ENCODE measurements at places on chromosomes 7 and 10.
A peak's percentile ranks its signal among the peaks of the same experiment; 100 is the strongest.

DNA sequence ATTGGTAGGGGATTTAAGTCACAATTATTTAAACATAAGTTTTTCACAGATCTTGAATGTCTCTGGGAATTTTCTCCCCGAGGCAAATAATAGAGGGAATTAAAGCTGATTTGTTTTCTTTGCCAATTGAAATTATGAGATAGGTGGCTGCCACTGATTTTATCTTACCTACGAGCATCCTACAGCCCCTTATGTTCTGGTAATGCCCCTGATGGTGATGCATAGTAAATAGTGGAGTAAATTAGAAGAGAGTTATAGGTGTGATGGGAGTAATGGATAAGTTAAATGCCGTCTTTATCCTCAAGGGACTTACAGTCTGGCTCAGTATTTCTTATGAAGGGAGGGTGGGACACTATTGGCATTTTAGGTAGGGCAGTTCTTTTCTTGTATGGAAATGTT lies 58.1 kb downstream of the HDAC9 start:
- no peak for DNase-seq

- DNase-seq = no peak
Observed at GRCh38 chr10:73207883-73208282, 39.2 kb downstream of the DNAJC9 start.

- no peak for DNase-seq
Observed at GRCh38 chr10:71368643-71369042, 28.1 kb upstream of the CDH23 start.

DNA sequence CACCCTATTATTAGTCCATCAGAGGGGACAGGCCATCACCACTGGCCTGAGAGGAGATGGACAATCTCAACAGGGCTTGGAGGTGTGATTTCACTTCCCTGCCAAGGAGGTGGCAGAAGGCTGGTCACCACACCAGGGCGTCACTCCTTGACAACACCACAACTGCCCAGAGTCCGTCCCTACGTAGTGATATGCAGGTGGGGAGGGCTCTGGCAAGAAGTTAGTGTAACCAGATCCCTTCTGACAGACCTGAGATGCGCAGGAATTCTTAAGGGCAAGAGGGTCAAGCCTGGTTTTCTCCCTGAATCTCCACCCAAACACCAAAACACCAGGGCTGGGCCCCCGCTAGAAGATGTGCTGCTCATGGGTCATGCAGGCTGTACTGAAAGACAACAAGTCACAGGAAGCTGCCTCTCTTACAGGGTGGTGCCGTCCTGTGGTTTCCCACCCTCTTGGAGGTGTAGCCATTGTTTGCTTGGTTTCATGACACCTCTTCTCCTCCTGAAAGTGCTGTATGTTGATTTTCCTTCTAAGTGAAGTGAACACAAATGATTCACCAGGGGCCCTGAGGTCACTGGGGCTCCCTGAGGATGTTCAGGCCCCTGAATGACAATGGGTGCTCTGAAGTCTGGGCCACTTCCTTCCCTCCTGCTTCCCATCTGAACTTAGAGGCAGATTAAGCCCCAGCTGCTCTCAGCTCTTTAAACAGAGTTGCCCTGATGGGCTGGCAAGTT lies 27.1 kb downstream of the ATXN7L1 start:
- peak; percentile 38 for DNase-seq

DNA sequence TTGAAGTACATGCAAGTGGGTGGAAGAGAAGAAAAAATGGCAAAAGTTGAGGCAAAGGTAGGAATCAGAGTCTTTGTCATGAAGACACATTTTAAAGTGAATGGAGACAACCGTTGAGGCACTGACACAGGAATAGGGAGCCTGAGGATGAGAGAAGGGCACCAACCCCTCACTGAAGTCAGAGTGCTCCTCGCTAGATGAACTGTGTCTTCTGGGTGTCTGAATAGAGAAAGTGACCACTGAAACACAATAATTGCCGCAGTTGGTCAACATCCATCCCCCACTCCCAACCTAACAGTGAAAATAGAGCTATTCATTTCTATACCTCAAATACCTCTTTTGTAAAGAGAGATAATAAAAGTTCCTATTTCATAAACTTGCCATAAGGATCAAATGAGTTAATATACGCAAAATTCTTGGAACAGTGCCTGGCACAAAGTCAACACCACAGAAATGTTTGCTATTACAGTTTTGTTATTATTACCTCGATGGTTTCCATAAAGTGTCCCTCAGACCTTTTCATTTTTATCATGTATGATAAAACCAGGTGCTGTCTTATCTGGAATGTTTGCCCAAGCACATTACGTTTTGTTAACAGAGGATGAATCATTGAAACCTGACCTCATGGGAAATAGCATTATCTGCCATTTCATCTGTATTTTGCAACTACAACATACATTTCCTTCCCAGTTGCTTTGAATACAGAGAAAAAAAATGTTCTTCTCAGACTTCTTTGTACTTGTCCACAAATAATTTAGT lies 61.8 kb upstream of the SP4 start:
- DNase-seq = no peak

DNA sequence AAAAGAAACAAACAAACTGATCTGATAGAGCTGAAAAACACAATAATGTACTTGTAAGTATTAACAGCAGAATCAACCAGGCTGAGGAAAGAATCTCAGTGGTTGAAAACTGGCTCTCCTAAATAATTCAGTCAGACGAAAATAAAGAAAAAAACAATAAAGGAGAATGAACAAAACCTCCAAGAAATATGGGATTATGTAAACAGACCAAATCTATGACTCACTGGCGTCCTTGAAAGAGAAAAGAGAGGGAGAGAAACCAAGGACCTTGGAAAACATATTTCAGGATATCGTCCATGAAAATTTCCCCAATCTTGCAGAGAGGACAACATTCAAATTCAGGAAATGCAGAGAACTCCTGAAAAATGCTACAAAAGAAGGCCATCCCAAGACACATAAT lies 62.9 kb downstream of the FBXL13 start:
- DNase-seq = no peak

DNA sequence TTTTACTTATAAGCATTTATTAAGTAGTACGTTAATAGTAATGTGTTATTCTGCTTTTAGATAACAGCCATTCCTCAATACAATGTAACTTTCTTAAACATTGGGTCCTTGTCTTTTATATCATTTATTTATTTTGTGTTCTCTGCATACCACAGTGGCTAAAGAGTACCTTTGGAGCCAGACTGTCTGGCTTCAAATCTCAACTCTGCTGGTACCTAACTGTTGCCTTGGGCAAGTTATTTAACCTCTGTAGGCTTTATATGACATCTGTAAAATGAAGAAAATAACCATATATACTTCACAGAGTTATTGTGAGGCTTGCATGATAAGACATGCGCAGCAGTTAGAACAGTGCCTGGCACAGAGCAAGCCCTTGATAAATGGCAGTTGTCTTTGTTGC lies 397.6 kb downstream of the MDFIC start:
- no peak for DNase-seq

- no peak for DNase-seq
Observed at GRCh38 chr7:80159802-80160201, 25.2 kb downstream of the GNAI1 start.

DNA sequence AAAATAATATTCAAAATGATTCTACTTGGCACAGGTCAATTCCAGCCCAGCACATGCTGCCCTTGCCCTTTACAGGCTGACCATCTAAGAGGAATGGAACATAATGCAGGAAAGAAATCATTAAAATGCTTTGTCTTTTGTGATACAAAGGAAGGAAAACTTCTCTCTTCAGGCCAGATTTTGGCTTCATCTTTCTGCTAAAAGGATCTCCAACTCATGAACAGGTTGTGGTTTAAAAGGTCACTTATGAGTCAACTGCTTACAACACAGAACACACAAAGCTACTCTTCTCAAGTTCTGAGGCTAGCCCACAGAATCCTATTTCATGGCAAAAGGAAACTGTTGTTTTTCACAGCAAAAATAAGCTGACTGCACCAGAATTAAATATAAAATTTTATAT lies 197.1 kb downstream of the DOCK4 start:
- no peak for DNase-seq

GRCh38 chr10:88113232-88113631 lies 249.8 kb downstream of the PTEN start:
- no peak for DNase-seq

- DNase-seq = no peak
Observed at GRCh38 chr7:106285855-106286492, 1.2 kb upstream of the NAMPT start.

DNA sequence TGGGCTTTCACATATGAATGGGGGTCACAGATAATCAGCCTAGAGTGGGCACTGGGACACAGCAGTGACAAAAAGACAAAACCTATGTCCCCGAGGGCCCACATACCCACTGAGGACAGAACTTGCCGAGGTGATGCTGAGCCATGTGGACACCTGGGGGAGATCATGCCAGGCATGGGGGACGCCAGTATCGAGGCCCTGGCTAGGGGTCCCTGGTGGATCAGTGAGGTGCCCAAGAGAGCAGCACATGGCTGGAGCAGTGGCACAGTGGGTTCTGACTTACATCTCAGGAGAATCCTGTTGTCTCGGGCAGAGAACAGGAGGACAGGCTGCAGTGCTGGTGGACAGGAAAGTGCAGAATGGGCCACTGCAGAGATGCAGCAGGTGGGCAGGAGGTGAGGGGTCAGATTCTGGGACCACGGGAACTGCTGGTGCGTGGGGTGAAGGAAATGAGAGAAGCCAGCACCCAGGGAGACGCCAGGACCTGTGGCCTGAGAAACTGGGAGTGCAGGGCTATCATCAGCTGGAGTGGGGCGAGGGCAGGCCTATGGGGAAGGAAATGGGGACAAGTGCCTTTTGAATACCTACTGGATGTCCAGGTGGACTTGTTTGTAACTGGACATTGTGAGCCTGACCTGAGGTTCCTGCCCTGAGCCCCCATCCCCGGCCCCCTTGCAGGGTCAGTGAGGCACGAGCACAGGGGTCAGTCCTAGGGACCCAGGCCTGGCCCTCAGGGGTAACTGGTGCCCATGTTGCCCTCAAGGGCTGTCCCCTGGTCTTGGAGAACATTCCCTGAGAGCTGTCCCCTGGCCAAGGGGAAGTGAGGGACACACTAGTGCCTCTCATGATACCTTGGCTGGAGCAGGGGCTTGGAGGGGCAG lies 91.2 kb upstream of the RET start:
- no peak for DNase-seq

GRCh38 chr10:74642901-74643595 lies 183.4 kb upstream of the KAT6B start:
- DNase-seq = no peak

GRCh38 chr10:116868198-116868676 lies 18.9 kb downstream of the ENO4 start:
- DNase-seq = no peak

DNA sequence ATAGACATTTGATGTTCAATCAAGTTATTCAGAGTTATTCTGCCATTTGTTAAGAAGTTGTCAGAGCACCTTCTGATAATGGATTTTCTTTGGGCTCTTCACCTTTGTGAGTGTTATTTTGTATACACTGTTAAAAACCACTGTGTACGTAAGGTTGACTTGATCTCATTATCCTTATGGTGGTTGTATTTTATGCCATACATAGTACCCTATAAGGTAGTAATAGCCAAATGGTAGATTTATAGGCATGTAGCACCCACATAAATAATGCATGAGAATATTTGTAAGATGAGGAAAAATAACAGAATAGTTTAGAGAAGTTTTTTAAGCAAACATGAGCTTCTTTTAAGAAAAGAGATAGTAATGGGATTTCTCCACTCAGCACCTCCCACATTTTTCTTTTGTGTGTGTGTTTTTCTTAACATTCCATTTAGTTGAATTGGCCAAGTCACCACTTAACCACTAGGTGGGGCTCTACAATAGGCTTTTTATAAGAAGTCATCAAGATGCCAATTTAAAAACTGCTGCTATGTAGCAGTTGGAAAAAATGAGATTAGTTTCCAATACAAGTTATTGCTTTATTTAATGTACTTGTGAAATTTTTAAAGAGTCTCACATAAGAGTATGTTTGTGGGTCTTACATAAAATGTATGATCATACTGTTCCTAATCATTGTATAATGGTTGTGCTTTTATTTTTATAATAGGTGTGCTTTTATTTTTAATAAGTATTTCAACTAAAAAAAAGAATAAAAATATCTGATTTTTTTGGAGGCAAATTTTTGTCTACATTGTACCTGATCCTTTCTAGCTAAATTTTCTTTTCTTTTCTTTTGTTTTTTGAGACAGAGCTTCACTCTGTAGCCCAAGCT lies 41.1 kb upstream of the STMP1 start:
- DNase-seq = no peak

DNA sequence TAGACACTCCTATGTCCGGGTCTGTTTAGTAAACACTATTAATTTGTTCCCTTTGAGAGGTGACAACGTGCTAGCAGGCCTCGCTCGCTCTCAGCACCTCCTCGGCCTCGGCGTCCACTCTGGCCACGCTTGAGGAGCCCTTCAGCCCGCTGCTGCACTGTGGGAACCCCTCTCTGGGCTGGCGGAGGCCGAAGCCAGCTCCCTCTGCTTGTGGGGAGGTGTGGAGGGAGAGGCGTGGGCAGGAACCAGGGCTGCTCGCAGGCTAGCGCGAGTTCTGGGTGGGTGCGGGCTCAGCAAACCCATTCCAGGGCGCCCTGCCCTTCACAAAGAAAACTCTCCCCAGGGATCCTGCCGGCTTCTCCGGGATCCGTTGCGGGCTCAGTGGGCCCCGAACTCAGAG lies 144.4 kb upstream of the CDCA7L start:
- DNase-seq = no peak

DNA sequence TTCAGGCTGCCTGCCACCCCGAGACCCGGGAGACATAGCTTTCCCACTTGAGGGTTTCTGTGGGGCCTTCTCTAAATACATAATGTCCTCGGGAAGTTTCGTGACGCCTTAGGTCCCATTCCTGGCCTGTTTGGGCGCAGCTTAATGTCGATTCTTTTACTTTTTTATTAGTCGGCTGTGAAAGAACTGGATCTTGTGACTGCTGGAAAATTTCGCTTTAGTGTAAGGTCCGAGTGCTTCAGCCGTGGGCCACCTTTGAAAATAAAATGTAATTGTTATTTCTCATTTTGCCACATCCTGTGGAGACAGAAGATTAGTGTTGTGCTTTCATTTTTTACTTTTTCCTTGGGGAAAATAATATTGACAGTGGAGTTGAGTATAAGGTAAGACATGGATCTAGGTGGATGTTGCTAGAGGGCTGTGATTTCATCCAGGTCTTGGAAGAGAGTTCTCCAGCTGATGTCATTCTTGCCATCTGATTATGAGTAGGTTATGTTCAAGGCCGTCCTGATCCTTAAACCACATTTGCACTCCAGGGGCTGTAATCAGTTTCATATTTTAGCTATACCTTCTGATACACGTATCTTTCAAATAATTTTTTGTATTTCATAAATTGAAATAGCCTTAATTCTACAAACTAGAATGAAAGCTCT lies 830 bp downstream of the RAB18 start:
- DNase-seq = no peak

GRCh38 chr10:6973899-6974298 lies 393.8 kb upstream of the PRKCQ start:
- no peak for DNase-seq

DNA sequence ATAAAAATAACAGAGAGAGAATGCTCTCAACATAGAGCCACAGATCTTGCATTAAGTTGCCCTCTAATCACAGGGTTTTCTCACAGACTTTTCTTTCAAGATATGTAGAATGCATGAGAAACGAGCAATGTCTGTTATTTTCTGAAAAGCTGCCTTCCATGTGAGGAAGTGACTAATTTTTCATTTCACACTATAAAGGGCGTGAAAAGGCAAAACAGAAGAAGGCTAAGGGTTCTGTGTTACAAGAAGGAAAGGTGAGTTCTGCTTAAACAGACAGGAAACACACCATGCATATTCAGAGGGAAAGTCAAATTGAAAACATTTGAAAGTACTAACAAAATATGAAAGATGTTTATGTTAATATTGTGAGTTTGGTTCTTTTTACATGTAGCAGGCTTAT lies 189.2 kb downstream of the SEMA3D start:
- DNase-seq = no peak

GRCh38 chr10:124595143-124595883 lies 133.7 kb downstream of the LHPP start:
- DNase-seq = no peak
